G401 (cell line): ENCODE measurements at places on chromosomes 4 and X. TPM values are rescaled to one million over a fixed set of nuclear protein-coding genes. Genes with fewer than 3 reads are reported as not detected.

Gene TCEANC
- 0.81 and 2.3 TPM in 2 replicates for total RNA-seq

DNA sequence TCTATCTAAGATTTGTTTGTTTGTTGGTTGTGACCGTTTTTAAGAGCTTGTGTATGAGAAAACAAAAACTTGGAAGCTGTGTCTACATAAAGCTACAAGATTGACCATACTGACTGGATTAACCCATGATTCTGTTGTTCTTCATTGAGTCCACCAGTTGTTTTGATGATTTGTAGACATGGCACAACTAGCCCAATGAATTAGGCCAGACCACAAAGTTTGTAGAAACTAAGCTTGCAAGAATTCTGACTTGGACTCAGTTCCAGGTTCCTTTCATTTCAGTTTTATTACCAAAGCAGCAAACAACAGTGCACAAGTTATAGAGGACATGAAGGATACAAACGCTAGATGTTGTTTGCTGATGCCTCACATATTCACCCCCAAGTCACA is 119.3 kb downstream of the RASGEF1B start:
- DNase-seq = no peak

DNA sequence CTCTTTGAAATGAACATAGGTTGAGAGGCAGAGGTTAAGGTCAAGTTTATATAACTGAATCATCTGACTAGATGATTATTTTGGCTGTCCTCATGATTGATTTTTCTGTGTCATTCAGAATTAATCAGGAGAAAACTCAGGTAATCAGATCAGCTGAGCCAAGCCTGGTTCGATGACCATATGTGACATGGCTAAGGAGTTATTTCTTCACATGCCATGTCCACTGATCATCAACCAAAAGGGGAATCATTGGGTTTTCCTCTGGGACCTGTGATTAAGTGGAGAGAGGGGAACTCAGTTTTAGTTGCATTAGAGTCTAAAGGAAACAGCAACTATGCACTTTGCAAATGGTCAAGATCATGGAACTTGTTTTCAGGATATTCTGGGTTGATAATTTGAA is 20.3 kb upstream of the PACRGL start:
- no peak for DNase-seq

Gene ITIH6
- not detected in 2 replicates for total RNA-seq

GRCh38 chrX:46140272-46140671 is 404.9 kb downstream of the ZNF674 start:
- no peak for DNase-seq

DNA sequence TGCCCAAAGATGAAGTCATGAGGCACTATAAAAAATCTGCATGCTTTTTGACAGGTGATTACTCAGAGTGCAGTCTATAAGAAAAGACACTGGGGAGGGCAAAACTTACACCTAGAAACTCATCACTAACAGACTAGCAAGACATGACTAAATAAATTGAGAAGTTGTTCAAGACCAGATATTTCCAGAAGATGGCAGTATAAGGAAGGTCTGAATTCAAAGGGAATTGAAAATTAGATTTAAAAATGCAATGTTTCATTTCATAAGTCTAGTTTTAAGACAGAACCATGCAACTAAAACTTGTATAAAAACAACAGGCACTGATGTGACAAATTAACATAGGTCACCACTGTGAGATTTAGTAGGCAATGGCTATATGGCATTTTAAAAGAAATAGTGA is 232.5 kb upstream of the POF1B start:
- DNase-seq = peak; percentile 1

GRCh38 chr4:8191136-8191747 is 7.8 kb upstream of the SH3TC1 start:
- no peak for DNase-seq

DNA sequence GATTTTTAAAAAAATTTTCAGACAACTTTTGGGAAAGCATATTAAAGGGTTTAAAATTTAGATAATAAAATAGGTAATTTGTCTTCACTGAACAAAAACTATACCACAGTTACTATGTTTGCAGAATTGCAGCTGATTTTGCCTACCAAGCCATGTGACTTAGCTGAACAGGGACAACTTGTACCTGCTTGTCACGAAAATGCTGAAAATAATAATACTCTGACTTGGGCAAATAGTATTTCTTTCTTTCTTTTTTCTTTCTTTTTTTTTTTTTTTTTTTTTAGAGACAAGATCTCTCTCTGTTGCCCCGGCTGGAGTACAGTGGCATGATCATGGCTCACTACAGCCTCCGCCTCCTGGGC is 225.2 kb upstream of the PPP1R2C start:
- no peak for DNase-seq
